Fibroblast of the aortic adventitia (primary cell): ENCODE measurements at places on chromosomes 7 and 10. TPM values are rescaled to one million over a fixed set of nuclear protein-coding genes. Genes with fewer than 3 reads are reported as not detected.

Gene MRC1
- 0.08 and 0.09 TPM in 2 replicates for total RNA-seq

Gene PVRIG
- not detected in 2 replicates for total RNA-seq

Gene SFRP5
- total RNA-seq = not detected in 2 replicates

Gene PIP
- total RNA-seq = not detected in 2 replicates

Gene CYP2C9
- total RNA-seq = not detected in 2 replicates

Gene H2BK1
- not detected in 2 replicates for total RNA-seq

Gene HK1
- total RNA-seq = 84.1 and 98.2 TPM in 2 replicates

Gene SPDYE2B
- total RNA-seq = 0.16 TPM in 1 of 2 replicates, not detected in the other

Gene TAS2R41
- 0.09 TPM in 1 of 2 replicates, not detected in the other for total RNA-seq

Gene AKR1C4
- total RNA-seq = not detected in 2 replicates

Gene IFIT3
- total RNA-seq = 23.1 and 88.3 TPM in 2 replicates

Gene SLC13A1
- not detected in 2 replicates for total RNA-seq

Gene ADIRF
- total RNA-seq = 37.8 and 48.4 TPM in 2 replicates

Gene CASTOR2
- 5.6 and 22.1 TPM in 2 replicates for total RNA-seq

Gene TAS2R5
- 1.4 TPM in 1 of 2 replicates, not detected in the other for total RNA-seq

Gene CCL24
- total RNA-seq = not detected in 2 replicates

Gene PAX4
- total RNA-seq = not detected in 2 replicates

Gene ATG9B
- under 0.01 and 0.98 TPM in 2 replicates for total RNA-seq

Gene FAM25C
- not detected in 2 replicates for total RNA-seq
